ENCODE measurements at places on chromosomes 3 and 15.

DNA sequence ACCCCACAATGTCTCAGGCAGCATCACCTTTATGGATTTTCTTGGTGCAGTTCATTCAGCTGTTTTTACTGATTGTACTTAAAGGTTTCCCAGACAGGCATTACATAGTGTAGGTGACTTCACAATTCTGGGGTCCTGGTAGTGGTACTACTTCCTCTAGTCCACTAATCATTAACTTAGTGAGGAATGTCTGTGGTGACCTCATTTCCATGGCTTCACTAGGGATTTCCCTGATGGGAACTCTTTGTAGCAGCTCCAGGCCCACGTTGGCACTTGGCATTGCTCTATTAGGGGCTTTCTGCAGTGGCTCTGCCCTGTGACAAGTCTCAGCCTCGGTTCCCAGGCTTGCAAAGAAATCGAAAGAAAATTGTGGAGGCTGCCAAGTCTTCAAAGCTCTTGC lies 48.1 kb upstream of the NPAP1 start:
- DNase-seq = no peak

GRCh38 chr3:72756900-72757299 lies 91.3 kb downstream of the SHQ1 start:
- DNase-seq = no peak

DNA sequence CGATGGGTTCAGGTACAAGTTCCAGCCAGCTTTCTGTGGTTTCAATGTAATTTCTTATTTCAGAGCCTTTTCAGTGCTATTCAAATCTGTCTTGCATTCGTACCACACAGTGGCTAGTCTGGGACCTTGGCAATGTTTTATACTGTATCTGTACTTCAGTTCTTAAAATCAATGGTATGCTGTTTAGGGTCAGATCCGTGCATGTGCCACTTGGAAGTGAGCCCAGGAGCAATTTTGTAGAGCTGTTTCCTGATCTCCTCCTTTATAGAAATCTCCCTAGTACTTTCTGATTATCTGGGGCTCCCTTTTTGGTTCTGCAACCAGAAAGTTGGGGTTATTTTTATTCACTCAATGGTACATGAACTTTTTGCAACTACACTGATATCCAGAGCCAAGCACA lies 59.5 kb upstream of the NDUFB4 start:
- DNase-seq = no peak

DNA sequence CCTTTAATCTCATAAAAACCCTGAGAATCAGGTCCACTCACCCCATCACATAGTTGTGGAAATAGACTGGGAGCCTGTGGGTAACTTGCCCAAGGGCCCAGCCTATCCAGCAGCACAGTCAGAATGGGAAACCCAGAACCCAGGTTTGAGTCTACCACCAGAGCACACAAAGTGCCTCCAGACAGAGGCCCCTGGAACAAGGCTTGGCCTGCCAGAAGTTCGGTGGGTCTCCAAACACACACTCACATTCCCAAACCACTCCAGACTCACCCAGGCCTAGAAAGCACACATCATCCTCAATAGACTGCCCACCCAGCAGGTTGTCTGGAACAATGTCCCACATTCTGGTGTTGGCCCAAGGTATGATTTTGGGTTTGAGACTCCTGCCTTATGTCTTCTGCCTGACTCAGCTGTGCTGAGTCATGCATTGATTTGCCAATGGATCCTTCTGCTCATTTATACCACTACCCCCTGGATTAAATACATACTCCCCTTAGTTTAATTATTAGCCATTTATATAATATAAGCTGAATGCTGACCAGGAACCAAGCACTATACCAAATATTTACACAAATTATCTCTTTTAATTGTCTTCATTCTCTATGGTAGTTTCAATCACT lies 4.5 kb downstream of the SLC12A8 start:
- no peak for DNase-seq

DNA sequence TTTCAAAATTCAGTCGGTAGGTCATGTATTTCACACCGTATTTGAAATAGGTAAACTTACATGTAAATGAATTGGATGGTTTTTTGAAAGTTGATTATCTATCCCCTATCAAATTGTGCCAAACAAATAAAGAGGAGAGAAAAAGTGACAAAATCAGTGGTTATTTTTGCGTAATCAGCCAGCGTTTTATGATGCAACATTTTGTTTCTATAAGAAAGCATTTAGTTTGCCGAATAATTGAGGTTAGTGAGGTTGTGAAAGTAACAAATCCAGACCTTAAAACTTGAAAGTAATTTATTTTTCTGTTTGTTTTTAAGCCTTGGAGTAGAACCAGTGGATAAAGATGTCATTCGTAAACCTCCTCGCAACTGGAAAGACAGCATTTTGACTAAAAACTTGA lies 29.3 kb downstream of the ASTE1 start:
- DNase-seq = no peak

DNA sequence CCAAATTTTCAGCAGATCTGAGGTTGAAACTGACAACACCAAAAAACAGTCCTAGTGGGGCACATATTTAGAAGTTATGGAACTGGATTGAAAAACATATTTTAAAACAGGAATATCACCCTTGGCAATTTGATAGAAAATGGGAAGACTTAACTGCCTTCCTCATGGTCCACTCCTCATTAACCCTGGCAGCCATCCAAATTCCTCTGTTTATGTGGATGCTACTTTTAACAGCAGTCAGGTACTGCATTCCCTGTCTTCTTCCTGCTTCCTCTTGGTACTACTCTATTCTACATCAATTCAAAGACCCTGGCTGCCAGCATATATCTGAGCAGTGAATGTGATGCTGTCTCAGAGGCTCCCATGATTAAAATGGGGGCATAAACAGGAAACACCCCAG lies 54.3 kb downstream of the PDE8A start:
- DNase-seq = no peak

- peak; percentile 55 for DNase-seq
Observed at GRCh38 chr3:174541708-174542315, 317.3 kb upstream of the NAALADL2 start.

DNA sequence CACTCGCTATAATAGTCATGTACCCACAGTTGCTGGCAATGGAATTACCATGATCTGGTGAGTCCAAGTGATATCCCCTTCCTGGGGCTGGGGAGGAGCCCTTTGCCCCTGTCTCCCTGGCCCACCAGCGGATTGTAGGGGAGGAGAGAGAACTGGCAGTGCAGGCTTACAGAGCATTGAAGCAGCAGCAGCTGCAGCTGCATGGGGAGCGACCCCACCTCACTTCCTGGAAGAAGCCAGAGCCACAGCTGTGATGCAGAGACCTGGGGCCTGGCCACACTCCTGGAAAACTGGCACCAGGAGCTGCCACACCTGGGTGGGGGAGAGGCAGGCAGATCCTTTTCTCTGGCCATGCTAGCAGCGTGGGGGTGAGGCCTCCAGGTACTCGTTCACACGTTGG lies 300.1 kb upstream of the PROK2 start:
- no peak for DNase-seq

GRCh38 chr3:64104006-64104405 lies 80.7 kb upstream of the PSMD6 start:
- DNase-seq = no peak

- DNase-seq = no peak
Observed at GRCh38 chr3:186476044-186476468, 68.1 kb downstream of the CRYGS start.

- DNase-seq = no peak
Observed at GRCh38 chr3:30075514-30075913, 530.9 kb upstream of the TGFBR2 start.

GRCh38 chr15:40754574-40754882 lies 526 bp downstream of the RMDN3 start:
- DNase-seq = no peak
